ENCODE measurements at places on chromosomes 12 and 14.

DNA sequence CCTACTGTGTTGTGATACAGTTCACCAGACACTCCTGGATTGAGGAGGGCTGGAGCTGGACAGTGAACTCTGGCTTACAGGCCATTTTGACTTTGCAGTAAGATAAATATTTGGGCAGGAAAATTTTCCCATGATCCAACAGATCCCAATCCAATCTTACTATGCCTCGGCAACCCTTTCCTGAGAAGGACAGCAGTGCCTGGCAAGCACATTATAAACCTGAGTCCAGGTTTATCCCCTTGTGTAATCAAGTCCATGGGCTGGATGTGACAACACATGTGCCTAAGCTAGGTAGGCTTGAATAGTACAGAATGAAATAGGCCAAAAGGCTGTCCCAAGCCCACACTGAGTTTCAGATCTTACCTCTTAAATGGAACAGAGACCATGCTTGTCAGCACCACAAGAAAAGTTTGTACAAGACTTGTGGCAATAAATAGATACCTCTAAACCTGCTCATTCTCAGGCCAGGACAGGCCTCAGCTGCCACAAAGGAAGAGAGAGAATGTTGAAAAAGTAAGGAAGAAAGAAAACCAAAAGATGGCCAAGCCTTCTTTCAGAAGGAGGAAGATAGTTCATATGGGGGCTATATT lies 34.9 kb downstream of the CREBL2 start:
- no peak for DNase-seq

DNA sequence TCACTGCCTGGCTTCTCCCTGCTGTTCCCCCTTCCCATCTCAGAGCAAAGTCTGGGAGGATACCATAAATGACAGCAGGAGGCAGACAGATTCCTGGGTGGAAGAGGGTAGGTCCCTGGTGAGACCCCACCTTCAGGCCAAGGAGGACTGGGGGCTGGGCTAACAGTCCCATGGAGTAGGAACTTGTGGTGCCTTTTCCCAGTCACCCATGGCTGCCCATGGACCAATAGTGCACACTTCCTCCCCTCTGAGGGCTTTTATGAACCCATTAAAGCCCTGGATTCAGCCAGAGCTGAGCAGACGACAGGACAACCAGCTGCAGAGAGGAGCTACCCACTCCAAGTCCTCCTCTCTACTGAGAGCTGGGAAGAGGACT lies 36.6 kb upstream of the OR5AU1 start:
- no peak for DNase-seq

- no peak for DNase-seq
Measured at GRCh38 chr12:118361889-118362288, 10.8 kb downstream of the TAOK3 start.

GRCh38 chr12:7026854-7027253 lies 8.6 kb upstream of the LPCAT3 start:
- DNase-seq = no peak

GRCh38 chr12:40261937-40262336 lies 37.1 kb downstream of the LRRK2 start:
- DNase-seq = no peak

- no peak for DNase-seq
Measured at GRCh38 chr14:105332350-105332874, 17.9 kb downstream of the PACS2 start.

- DNase-seq = no peak
Measured at GRCh38 chr14:36303960-36304359, 16.5 kb downstream of the MBIP start.

- no peak for DNase-seq
Measured at GRCh38 chr12:67741270-67741669, 92.7 kb downstream of the DYRK2 start.

DNA sequence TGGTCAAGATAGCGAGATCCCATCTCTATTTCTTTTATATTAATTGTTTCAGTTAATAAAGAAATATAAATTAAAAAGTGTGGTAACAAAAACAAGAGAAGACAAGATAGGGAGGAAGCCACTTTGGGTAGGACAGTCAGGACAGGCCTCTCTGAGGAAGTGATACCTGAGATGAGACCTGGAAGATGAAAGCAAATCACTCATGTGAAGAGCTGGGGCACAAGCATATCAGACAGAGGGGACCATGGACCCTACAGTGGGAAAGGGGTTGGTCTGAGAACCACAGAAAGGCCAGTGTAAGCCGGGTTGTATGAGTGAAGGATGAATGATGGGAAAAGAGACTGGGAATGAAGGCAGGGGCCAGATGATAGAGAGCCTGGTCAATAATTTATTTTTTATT lies 1.8 kb upstream of the MED6 start:
- no peak for DNase-seq

GRCh38 chr12:100489251-100489820 lies 15.7 kb downstream of the NR1H4 start:
- no peak for DNase-seq

GRCh38 chr12:43945983-43946382 lies 110.1 kb downstream of the TMEM117 start:
- no peak for DNase-seq

DNA sequence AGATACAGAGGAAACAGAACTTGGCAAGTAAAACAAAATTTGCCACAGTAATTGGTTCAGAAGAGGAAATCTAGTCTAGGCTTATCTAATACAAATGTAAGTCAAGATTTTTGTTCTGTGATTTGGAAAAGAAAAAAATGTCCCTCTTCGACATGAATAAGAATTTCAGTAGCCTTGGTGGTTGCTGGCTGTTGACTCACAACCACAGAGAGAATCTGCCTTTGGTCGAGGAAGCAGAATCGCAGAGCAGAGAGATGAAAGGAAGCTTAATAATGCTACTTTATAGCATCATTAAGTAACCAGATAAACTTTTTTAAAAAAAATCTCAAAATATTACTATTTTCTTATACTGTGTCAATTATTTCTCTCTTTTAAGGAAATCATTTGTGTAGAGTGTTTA lies 1096.6 kb downstream of the FLRT2 start:
- DNase-seq = no peak

GRCh38 chr12:130799051-130799450 lies 40.0 kb downstream of the STX2 start:
- DNase-seq = no peak

DNA sequence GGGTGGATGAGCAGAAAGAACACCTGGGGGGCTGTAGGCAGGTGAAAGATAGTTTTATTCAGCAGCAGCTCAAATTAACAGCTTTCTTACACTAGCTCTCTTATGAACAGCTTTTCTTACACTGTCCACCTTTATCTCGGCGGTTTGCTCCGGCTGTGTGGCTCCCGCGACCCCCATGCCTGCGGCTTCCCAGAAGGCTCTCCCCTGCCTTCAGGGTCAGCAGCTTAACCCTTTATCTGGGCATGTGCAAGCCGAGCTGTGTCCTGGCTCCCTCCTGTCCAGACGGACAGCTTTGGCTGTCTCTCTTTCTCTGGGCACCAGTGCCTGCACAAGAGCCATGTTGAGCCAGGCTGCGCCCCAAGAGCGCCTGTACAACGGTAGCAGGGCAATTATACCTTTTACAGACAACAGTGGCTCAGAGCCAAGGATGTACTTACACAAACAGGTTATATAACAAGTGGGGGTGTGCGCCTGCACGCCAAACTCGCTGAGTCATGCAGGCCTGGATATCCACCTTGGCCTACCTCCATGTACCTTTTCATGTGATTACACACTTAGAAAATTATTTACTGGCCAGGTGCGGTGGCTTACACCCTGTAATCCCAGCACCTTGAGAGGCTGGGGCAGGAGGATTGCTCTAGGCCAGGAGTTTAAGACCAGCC lies 28.5 kb upstream of the KLHL42 start:
- DNase-seq = no peak

GRCh38 chr12:78666584-78666983 lies 198.0 kb upstream of the SYT1 start:
- DNase-seq = no peak

GRCh38 chr12:120199595-120200306 lies 1.2 kb downstream of the RPLP0 start:
- DNase-seq = no peak

GRCh38 chr12:79191391-79191790 lies 326.8 kb downstream of the SYT1 start:
- no peak for DNase-seq

- no peak for DNase-seq
Measured at GRCh38 chr12:124727264-124727800, 136.3 kb downstream of the SCARB1 start.

DNA sequence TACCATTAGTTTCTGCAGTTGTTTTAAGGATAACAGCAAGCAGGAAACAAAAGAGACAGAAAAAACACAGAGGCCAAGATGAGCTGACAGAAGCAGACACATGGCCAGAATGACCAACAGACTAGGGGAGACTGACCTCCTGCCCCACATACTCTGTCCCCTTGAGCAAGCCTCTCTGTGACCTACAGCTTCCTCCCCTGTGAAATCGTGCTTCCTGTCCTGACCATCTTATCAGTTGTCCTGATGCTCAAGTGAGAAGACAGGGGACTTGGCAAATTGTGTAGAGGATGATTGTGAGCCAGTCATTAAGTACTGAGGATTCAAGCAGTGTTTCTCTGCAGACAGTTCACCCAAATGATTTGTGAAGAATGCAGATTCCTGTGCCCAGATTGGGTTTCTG lies 229.0 kb downstream of the SLC41A2 start:
- DNase-seq = no peak

All from stimulated activated CD4-positive, alpha-beta T cell treated with anti-CD3 and anti-CD28 coated beads, TNF-alpha, amount 100 ng/mL, for 1 hour (primary cell).